ENCODE measurements at places on chromosomes 5 and 9. TPM values are rescaled to one million over a fixed set of nuclear protein-coding genes. Genes with fewer than 3 reads are reported as not detected.

DNA sequence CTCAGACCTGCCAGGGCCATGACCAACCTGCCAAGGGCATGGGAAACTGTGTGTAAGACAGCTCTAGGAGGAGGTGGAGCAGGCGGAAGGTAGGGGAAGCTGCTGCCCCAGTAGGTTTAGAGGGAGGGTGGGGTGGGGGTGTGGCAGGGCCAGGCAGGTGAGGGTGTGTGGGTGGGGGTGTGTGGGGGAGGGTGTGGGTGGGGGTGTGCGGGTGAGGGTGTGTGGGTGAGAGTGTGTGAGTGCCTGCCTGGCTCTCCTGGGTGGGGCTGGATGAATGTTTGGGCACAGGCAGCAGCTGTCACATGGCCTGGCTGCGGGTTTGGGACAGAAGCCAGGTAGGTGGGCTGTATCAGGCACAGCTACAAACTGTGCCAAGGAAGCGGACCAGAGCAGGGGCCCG, 8.8 kb upstream of the N4BP3 start:
- DNase-seq: no peak

DNA sequence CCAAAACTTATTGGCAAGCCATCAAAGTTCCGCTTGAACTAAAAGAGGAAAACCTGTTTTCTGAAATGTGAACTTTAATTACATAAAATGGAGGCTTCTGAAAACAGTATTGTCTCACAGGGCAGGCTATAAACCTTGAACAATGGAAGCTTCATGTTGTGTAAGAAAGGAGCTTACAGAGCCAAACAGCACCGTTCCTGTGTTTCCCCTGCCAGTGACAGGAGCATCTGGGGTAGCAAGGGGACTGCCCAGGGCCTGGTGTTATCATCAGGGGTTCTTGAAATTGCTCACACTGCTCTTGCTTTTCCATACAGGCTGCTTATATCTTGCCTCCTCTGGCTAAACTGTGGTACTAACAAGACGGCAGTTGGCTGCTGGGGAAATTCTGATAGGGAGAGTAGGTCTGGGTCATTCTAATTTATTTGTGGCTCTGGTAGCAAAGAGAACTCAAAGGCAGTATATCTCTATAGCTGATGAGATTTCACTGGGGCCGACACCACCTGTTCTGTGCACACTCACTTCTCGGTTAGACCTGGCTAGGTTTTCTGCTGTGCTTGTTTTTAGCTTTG, 40.4 kb downstream of the BASP1 start:
- no peak for DNase-seq

DNA sequence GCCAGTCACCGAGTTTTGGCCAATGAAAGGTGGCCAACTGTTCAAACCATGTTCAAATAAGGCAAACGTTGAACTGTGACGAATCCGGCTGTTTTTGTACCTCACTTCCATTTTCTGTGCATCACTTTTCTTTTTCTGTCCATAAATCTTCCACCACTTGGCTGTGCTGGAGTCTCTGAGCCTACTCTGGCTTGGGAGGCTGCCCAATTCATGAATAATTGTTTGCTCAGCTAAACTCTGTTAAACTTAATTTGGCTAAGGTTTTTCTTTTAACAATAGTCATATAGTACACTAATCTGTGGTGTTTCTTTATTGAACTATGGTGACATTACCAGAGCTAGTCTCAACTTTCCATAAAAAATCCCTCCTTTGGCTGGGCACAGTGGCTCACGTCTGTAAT, 11.3 kb downstream of the NIM1K start:
- no peak for DNase-seq

DNA sequence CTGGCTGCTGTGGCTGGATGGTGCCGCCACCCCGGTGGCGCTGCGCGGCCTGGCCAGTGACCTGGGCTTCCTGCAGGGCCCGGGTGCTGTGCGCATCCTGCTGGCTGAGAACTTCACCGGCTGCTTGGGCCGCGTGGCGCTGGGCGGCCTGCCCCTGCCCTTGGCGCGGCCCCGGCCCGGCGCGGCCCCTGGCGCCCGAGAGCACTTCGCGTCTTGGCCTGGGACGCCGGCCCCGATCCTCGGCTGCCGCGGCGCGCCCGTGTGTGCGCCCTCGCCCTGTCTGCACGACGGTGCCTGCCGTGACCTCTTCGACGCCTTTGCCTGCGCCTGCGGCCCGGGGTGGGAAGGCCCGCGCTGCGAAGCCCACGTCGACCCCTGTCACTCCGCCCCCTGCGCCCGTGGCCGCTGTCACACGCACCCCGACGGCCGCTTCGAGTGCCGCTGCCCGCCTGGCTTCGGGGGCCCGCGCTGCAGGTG, 17.5 kb downstream of the CRB2 start:
- no peak for DNase-seq

GRCh38 chr9:122605691-122606090, 8.8 kb upstream of the OR1Q1 start:
- DNase-seq: no peak

The FOXD4 gene
- total RNA-seq: 0.45 TPM
